ENCODE measurements at places on chromosomes 6 and 20. TPM values are rescaled to one million over a fixed set of nuclear protein-coding genes. Genes with fewer than 3 reads are reported as not detected.

ZFP57 gene
- not detected for total RNA-seq

LTA gene
- 69.8 TPM for total RNA-seq

HCRTR2 gene
- total RNA-seq = not detected

- no peaks in the 10 kb centered on the region for H3K36me3 ChIP-seq
- H3K27ac ChIP-seq = no peak overlapping the region
- H3K4me1 ChIP-seq = no peaks in the 10 kb centered on the region
- no peak for DNase-seq
These were observed 266.0 kb downstream of the SLC24A3 start for GRCh38 chr20:19478320-19478895.

- H3K4me3 ChIP-seq = no peak overlapping the region
- no peak for DNase-seq
- peaks cover 53% of the 10 kb centered on the region for H3K36me3 ChIP-seq
- no peaks in the 10 kb centered on the region for H3K27me3 ChIP-seq
These were observed 23.2 kb downstream of the PRPF6 start for GRCh38 chr20:64003960-64004725.

DNA sequence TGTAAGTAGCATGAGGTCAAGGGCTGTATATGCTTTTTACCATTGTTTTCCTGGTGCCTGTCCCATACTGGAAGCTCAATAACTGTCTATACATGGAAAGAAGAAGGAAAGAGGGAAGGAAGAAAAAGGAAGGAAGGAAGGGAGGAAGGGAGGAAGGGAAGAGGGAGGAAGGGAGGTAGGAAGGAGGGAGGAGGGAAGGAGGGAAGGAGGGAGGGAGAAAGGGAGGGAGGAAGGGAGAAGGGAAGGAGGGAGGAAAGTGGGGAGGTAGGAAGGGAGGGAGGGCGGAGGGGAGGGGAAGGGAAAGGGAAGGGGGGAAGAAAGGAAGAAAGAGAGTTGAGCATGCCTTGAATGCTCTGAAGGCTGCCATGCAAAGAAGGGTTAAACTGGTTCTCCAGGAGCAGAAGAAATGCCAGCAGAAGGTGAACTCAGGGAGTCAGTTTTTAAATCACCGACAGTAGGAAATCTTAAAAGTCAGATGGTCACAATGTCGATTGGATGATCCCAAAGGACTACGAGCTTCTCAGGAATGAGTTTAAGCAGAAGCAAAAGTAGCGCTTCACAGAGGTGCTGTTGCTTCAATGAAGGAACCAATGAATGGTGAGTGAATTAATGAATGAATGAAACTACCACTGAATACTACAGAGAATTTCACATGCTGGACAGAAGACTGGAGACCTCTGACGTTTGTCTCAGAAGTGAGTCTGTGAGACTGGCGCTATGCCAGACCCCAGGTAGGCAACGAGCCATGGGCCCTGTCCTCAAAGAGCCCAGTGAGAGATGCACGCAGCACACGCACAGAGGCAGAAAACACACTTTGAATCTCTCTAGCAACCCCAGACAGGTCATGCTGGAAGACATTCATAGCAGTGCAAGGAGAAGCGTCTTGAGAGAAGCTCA, 117.6 kb downstream of the MRPL14 start:
- no peak overlapping the region for H3K27ac ChIP-seq
- H3K4me3 ChIP-seq = no peak overlapping the region
